Foreskin keratinocyte (primary cell): ENCODE measurements at places on chromosomes 12 and 14.

DNA sequence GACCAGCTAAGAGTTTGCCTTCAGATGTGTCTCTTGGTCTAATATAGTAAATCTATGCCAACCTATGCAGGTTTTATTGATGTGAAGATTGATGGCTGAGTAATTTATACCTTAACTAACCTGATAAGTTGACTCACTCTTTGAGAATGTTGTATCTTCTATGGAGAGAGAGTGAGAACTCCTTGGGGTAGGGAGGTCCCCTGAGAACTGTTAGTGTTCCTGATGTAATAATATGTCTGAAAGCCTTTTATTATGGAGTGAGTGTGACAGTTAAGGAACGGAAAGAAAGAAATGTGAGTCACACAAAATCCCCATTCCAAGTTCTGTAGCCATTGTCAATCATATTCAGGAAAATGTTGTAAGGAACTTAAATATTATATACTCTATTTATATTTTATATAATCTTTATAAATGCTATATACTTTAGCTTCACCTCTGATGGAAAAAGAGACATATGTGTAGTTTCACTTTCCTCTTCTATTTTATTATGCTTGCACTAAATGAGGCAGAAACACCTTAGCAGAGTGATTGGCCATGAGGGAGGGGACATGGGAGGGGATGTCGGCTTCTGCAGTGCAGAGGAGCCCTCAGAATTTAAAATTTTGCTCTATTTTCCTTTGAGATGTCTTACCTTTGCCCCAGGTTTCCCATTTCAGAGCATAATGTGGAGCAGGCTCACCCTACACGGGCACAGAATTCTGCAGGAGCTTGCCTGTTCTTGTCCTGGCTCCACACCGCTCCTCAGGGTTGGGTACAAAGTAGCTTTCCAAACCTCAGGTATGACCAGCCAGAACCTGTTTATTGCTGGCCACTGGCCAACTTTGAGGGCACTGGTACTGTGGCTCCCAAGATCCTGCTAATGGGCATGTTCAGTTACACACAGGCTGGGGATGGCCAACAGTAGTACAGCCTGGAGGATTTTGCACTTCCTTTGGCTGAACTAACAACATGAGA, 57.7 kb downstream of the ARF6 start:
- DNase-seq = peak; percentile 97

- no peak for DNase-seq
Observed at GRCh38 chr14:68397822-68398221, 395.0 kb downstream of the ZFP36L1 start.

DNA sequence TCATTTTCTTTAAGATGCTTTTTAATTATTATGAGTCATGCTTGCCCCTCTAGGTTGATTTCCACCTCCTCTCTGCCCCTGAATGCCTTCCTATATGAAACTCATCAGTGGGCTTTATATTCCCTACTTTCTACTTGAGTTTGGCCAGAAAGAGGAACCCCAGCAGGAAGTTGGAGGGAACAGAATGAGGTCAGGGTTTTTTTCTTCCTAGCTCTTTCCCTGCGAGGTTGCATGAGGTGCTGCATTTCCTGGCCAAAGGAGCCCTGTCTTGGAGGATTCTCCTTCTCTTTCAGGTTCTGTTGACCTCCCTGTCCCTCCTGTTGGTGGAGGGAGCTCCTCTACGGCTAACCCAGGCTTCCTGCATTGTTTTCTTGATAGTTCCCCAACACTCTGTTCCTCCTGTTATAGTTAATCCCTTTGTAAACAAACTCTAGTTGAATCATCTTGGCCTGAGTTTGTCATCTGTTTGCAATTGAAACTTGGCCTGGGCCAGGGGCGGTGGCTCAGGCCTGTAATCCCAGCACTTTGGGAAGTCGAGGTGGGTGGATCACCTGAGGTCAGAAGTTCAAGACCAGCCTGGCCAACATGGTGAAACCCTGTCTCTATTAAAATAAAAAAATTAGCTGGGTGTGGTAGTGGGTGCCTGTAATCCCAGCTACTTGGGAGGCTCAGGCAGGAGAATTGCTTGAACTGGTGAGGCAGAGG, 15.3 kb upstream of the SPIC start:
- no peak for DNase-seq

- DNase-seq = no peak
Observed at GRCh38 chr12:113385282-113385882, 18.3 kb downstream of the SDS start.

DNA sequence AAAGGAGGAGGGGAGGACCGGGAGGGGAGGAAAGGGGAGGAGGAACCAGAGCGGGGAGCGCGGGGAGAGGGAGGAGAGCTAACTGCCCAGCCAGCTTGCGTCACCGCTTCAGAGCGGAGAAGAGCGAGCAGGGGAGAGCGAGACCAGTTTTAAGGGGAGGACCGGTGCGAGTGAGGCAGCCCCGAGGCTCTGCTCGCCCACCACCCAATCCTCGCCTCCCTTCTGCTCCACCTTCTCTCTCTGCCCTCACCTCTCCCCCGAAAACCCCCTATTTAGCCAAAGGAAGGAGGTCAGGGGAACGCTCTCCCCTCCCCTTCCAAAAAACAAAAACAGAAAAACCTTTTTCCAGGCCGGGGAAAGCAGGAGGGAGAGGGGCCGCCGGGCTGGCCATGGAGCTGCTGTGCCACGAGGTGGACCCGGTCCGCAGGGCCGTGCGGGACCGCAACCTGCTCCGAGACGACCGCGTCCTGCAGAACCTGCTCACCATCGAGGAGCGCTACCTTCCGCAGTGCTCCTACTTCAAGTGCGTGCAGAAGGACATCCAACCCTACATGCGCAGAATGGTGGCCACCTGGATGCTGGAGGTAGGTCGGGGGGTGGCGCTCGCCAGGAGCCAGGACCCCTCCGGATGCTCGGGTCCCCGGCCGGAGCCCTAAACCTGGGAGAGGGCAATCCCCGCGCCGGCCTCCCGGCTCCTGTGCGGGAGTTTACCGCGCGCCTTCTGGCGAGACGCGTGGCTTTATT, at the start of gene CCND2:
CCND2 (plus strand) TSS at position 111 of the 744 bp plus-strand sequence; CDS start at position 390, 279 bp downstream.
- DNase-seq = peak; percentile 91

DNA sequence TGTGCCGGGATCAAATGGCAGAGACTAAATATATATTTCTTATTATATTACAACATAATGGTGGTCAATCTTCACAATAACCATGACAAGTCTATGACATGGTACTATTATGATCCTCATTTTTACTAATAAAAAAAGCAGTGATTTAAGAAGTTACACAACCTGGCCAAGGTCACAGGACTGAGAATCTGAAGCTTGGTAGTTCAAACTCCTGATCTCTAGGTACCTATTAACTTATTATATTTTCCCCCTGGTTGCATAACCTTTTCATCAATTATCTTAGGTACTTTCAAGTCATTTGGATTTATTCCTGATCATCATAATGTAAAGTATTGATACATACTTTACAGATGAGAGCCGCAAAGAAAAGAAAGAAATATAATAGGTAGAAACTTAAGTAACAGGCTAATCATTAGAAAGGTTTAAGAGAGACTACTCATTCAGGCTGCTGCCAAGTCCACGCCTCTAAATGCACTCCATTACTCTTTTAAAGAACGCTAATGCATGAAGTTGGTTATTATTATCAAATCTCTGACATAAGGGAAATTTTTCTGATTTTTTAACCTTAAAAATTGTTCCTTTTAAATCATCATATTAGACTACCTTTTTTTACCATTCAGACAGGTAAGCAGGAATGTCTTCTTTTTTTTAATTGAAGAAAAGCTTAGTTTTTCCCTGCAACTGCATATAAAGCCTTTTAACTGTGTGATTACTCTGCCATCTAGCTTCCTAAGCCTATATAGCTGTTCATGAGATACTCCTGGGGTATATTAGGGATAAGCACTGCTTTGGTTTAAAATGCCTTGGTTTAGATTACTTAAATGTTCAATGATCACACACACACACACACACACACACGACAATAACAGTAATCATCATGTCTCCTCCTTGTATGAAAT, 35.6 kb downstream of the RPS29 start:
- no peak for DNase-seq

DNA sequence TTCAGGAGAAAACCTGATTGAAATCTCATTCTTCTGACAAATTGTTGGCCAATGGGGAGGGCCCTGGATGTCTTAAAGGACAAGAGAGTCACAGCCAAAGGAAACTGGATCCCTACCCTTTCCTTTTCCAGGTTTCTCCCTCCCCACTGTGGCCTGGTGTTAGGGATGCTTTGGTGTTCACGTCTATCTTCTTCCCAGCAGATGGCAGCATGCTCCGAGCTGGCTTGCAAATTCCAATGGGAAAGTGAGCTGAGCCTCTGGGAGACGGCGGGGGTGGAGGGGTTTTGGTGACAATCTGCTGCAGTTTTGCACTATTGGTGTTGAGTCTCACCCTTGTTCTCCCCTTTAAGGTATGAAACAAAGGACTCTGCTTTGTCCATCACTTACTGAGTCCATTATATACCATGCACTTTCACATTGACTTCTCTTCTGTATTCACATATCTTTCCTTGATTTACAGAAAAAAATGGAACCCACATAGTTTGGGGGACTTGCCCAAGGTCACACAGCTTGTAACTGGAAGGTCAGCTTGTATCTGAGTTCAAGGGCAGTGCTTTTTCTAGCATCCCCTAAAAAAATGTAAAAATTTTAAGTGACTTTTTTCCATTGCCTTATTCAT, 39.3 kb downstream of the CCDC177 start:
- no peak for DNase-seq

GRCh38 chr12:49885663-49886461, 17.8 kb downstream of the FAIM2 start:
- no peak for DNase-seq

- no peak for DNase-seq
Observed at GRCh38 chr12:98671459-98671858, 26.4 kb downstream of the APAF1 start.
